Spinal cord (tissue), 10 donors: ENCODE measurements at places on chromosomes 4 and X. TPM values are rescaled to one million over a fixed set of nuclear protein-coding genes. Genes with fewer than 3 reads are reported as not detected.

The ZNF157 gene
- 1.5 TPM for total RNA-seq

The PAGE1 gene
- total RNA-seq: not detected

The GSTCD gene
- total RNA-seq: 25.0 TPM

The RHOXF2 gene
- not detected for total RNA-seq

The POU3F4 gene
- total RNA-seq: 2.9 TPM

The F8A2 gene
- not detected for total RNA-seq

The NEUROG2 gene
- 0.79 TPM for total RNA-seq

The ARHGAP36 gene
- total RNA-seq: 21.0 TPM

The SPIN2A gene
- 4.8 TPM for total RNA-seq

DNA sequence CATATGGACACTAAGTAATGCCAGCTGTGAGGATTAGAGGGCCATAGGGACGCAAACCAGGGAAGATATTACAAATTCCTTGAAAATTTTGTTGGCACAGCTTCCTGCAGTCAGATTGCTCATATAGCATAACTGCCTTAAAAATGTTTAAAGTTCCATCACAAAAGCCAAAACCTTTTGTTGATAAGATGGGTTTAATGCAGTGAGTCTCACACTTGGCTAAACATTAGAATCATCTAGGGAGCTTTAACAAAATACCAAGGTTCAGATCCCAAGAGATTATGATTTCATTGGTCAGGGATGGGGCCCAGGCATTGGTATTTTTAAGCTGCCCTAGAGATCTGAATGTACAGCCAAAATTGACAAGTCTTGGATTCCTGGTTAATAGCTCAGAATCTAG, 376.5 kb upstream of the MAD2L1 start:
- no peak overlapping the region for H3K27ac ChIP-seq
- no peak overlapping the region for H3K4me3 ChIP-seq
- no peaks in the 10 kb centered on the region for H3K27me3 ChIP-seq
- H3K36me3 ChIP-seq: no peaks in the 10 kb centered on the region

DNA sequence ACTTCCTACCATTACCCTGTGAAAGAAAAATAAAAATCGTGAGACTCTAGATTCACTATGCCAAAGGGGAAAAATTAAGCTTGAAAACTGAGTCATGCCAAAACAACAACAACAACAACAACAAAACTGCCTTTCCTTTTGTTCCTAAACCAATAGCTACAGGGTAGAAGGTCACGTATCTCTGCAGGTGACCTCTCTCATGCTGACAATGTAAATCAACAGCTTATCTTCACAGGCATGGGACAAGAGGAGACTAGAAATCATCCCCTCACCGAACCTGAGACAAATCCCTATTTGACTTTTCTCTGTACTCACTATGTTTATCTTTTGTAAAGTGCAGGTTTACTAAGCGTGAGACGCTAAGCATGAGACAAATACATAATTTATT, 20.5 kb upstream of the AADAT start:
- no peaks in the 10 kb centered on the region for H3K36me3 ChIP-seq
- no peak for DNase-seq
- peaks cover 3% of the 10 kb centered on the region for H3K4me1 ChIP-seq
- no peak overlapping the region for H3K4me3 ChIP-seq
- no peaks in the 10 kb centered on the region for H3K27me3 ChIP-seq
- H3K27ac ChIP-seq: no peak overlapping the region

- DNase-seq: peak; percentile 62
- no peaks in the 10 kb centered on the region for H3K27me3 ChIP-seq
- no peak overlapping the region for H3K27ac ChIP-seq
- H3K4me3 ChIP-seq: no peak overlapping the region
- no peaks in the 10 kb centered on the region for H3K36me3 ChIP-seq
Measured at GRCh38 chr4:177057186-177057585, 252.5 kb upstream of the NEIL3 start.

GRCh38 chr4:20386906-20387305, 135.2 kb downstream of the SLIT2 start:
- H3K27ac ChIP-seq: no peak overlapping the region
- H3K4me1 ChIP-seq: no peaks in the 10 kb centered on the region
- peak; percentile 28 for DNase-seq
- H3K4me3 ChIP-seq: no peak overlapping the region
- H3K27me3 ChIP-seq: no peaks in the 10 kb centered on the region

DNA sequence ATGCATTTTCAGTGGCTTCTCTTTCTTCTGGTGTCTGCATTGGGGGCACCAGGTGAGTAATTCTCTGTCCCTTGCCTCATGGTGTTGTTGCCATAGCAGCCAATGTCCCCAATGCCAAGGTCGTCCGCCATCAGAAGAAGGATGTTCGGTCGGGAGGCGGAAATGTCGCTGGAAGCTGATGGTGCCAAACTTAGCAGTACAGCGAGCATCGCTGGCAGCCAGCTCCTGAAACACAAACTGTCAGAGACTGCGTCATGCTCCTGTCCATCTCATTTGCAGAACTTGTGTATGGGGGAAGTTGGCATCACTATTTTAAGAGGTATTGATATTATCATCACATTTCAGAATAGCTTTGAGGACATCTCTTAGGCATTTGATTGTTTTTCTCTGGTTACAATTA, 29.1 kb upstream of the ARSD start:
- no peak overlapping the region for H3K27ac ChIP-seq
- DNase-seq: no peak
- no peak overlapping the region for H3K4me3 ChIP-seq
- H3K36me3 ChIP-seq: no peaks in the 10 kb centered on the region
- peaks cover 4% of the 10 kb centered on the region for H3K27me3 ChIP-seq

GRCh38 chrX:56569378-56570057, 6.1 kb downstream of the UBQLN2 start:
- H3K4me3 ChIP-seq: no peak overlapping the region
- H3K36me3 ChIP-seq: peaks cover 4% of the 10 kb centered on the region
- DNase-seq: no peak
- no peaks in the 10 kb centered on the region for H3K27me3 ChIP-seq
- H3K4me1 ChIP-seq: peaks cover 5% of the 10 kb centered on the region
- H3K27ac ChIP-seq: no peak overlapping the region

DNA sequence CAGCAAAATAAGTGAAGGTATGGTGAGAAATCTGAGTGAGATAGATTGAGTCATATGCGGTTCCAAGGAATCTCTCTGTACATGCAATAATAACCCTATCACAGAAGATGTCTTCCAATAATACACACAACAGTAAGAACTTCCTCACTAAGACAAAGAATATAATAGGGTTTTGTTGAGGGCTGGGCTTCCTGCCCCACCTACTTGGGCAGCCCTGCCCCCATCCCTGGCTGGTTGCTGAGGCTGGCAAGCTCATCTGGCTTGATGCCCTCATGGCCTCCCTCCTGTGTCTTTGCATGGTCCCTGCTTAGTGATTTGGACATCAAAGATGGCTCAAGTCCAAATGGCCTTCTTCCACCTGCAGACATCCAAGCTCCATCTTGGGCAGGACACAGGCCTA, 2.7 kb downstream of the GEMIN8 start:
- H3K4me1 ChIP-seq: peaks cover 12% of the 10 kb centered on the region
- H3K27ac ChIP-seq: peak overlapping the region; percentile 81
- H3K36me3 ChIP-seq: no peaks in the 10 kb centered on the region
- H3K27me3 ChIP-seq: peaks cover 14% of the 10 kb centered on the region

DNA sequence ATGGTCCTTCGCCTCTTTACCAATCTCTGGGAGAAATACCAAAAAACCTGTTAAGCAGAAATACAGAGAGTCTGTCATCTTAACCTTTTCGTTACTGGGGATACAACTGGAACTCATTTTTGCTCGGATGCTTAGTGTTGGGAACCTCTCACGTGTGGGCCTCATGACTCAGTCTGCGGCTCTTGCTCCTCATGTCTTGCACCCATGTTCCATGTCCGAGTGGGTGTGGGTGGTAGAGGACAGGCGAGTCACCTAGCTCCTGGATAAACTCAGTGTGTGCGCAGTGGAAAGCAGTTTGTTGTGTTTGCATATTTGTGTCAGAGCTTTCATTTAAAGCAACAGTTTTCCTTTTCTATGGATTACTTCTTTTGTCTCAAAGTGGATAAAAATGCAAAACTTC, 70.6 kb downstream of the TNIP2 start:
- DNase-seq: no peak
- no peak overlapping the region for H3K27ac ChIP-seq
- H3K4me3 ChIP-seq: no peak overlapping the region
- H3K36me3 ChIP-seq: peaks cover 55% of the 10 kb centered on the region
- no peaks in the 10 kb centered on the region for H3K27me3 ChIP-seq
- no peaks in the 10 kb centered on the region for H3K4me1 ChIP-seq

GRCh38 chrX:18973527-18974192, 10.3 kb downstream of the PHKA2 start:
- H3K27ac ChIP-seq: no peak overlapping the region
- no peaks in the 10 kb centered on the region for H3K27me3 ChIP-seq
- no peaks in the 10 kb centered on the region for H3K36me3 ChIP-seq
- H3K4me3 ChIP-seq: no peak overlapping the region

- no peak overlapping the region for H3K27ac ChIP-seq
- no peaks in the 10 kb centered on the region for H3K4me1 ChIP-seq
- H3K36me3 ChIP-seq: no peaks in the 10 kb centered on the region
- H3K27me3 ChIP-seq: no peaks in the 10 kb centered on the region
- no peak overlapping the region for H3K4me3 ChIP-seq
Measured at GRCh38 chr4:99710020-99710419, 52.4 kb upstream of the C4orf54 start.

DNA sequence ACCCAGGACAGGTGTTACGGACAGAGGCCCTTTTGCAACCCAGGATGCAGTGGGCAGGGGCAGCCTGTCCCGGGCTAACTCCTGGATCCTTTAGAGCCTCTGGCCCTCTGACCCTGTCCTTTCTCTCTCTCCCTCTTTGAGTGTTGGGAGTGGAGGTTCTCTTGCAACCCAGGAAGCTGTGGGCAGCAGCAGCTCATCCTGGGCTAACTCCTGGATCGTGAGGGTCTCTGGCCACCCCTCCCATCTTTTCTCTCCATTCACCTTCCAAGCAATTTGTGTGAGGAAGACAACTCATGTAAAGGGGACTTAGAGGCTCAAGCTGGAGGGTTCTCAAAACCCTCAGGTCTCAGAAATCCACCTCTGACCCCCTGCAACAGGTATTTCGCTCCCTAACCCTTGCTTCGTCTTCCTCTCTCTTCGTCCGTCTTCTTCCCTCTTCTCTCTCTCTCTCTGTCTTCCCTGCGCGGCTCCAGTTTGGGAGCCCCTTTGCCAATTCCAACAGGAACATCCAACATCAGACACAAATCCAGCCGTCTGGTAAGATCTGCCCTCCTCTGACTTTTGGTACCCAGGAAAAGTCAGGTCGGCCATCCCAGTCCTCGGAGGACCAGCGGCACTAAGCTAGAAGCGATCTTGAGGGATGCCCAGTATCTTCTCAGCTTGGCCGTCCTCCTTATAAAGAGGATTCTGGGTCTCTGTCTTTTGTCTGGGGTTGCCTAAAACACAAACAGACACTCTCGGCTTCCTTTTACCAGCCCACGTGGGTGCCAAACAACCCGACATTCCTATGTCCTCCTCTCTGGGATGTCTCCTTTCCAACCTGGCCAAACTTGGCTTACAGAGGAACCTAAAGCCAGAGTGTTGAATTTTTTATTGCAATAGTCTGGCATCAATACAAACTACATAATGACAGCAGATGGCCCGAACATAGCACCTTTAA, 7.9 kb downstream of the ASMTL start:
- no peak for DNase-seq
- H3K4me3 ChIP-seq: no peak overlapping the region
- H3K27me3 ChIP-seq: no peaks in the 10 kb centered on the region
- peaks cover 11% of the 10 kb centered on the region for H3K36me3 ChIP-seq

DNA sequence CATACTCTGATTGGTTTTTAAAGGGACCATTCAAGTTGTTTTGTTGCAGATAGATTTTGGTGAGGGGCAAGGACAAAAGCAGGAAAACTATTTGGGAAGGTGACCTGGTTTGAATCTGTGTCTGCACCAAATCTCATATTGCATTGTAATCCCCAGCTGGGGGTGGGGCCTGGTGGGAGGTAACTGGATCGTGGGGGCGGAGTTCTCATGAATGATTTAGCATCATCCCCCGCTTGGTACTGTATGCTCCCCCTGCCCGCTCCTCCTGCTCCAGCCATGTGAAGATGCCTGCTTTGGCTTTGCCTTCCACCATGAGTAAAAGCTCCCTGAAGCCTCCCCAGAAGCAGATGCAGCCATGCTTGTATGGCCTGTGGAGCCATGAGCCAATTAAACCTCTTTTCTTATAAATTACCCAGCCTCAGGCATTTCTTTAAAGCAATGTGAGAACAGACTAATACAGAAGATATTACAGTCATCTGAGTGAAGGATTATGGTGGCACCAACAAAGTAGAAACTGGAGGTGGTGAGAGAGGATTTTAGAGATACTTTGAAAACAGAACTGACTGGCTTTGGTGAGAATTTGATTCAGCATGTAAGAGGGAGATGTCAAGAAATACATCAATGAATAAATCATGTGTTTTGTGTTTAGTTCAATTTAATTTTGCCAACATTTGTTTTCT, 14.4 kb downstream of the IL21 start:
- no peaks in the 10 kb centered on the region for H3K36me3 ChIP-seq
- H3K4me3 ChIP-seq: no peak overlapping the region
- DNase-seq: no peak
- no peak overlapping the region for H3K27ac ChIP-seq
- H3K27me3 ChIP-seq: no peaks in the 10 kb centered on the region

GRCh38 chr4:103756741-103757140, 37.0 kb upstream of the TACR3 start:
- H3K27me3 ChIP-seq: no peaks in the 10 kb centered on the region
- no peaks in the 10 kb centered on the region for H3K4me1 ChIP-seq
- no peak for DNase-seq
- no peak overlapping the region for H3K27ac ChIP-seq
- no peak overlapping the region for H3K4me3 ChIP-seq

- H3K36me3 ChIP-seq: no peaks in the 10 kb centered on the region
- H3K4me1 ChIP-seq: no peaks in the 10 kb centered on the region
- DNase-seq: peak; percentile 26
- H3K4me3 ChIP-seq: no peak overlapping the region
Measured at GRCh38 chrX:39504850-39505259, 592.9 kb downstream of the BCOR start.

DNA sequence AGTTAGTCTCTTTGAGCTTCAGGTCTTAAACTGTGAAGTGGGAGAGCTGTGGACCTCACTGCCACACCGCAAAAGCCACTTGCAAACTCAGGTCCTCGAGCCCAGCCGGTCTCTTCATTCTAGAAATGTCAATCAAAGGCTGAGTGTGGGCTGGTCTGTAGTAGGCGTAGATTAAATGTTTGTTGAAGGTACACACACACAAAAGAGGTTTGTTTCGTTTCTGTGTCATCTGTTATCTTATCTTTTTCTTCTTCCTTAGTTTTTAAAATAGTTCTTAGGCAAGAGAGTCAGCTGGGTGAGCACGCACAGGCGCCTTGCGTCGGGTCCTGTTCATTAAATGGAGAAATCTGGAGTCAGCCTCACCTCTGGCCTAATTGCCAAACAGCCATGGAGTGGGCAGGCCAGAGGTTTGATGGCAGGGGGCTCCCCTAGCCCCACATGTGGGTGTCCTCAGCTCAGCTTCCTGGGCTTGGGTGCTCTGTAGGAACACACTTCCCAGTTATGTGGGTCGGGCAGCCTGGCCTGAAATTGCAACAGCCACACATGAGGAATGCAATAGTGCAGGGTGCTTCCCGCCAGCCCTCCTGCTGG, 836 bp upstream of the PSAPL1 start:
- H3K36me3 ChIP-seq: peaks cover 12% of the 10 kb centered on the region
- H3K4me3 ChIP-seq: no peak overlapping the region
- no peak for DNase-seq
- no peak overlapping the region for H3K27ac ChIP-seq
- no peaks in the 10 kb centered on the region for H3K4me1 ChIP-seq
